Stimulated activated CD4-positive, alpha-beta T cell treated with anti-CD3 and anti-CD28 coated beads, TNF-alpha, amount 100 ng/mL, for 1 hour (primary cell): ENCODE measurements at places on chromosomes 2 and 18.
A peak's percentile ranks its signal among the peaks of the same experiment; 100 is the strongest.

- DNase-seq = no peak
Measured at GRCh38 chr2:171149986-171150693, 10.6 kb downstream of the TLK1 start.

DNA sequence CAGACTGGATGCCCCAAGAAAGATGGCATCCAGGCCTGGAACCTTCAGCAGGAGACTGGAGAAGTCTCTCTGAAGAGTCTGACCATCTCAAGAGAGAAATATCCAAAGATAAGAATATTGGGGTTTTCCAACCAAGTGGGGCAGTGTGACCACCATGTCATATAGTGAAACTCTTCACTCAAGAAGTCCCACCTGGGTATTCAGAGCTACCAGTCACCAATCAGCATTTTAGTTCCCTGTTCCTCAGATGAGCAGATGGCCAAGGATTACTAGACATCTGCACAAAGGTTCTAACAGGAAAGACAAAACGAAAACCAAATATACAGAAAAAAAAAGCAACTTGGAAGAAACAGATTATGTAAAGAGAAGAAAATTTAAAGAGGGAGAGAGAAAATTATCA is 38.5 kb upstream of the CXCR4 start:
- no peak for DNase-seq

GRCh38 chr2:229153951-229154350 is 117.1 kb downstream of the PID1 start:
- no peak for DNase-seq

GRCh38 chr2:8421658-8422449 is 260.0 kb upstream of the ID2 start:
- no peak for DNase-seq

GRCh38 chr2:205218056-205218455 is 464.2 kb upstream of the NRP2 start:
- no peak for DNase-seq

DNA sequence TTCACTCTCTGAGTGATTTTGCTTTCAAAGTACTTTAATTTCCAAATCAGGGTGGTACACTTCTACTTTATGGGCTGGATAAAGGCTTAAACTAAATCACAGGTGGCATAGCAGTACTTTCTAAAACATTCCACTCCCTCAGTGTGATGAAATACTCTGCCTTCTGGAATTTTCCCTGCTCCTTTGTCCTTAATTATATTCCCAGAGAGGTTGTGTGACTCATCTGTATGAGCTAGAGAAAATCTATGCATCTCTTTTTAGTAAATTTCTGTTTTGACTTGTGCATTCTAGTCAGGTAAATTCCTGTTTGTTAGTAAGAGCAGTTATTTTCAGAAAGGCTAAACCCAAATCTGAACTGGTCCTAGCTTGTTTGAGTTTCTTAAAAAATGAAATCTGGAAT is 29.0 kb upstream of the PLA2R1 start:
- no peak for DNase-seq

GRCh38 chr2:6928452-6928851 is 11.2 kb downstream of the RNF144A start:
- DNase-seq = no peak

- no peak for DNase-seq
Measured at GRCh38 chr18:60019463-60019840, 119.7 kb downstream of the PMAIP1 start.

DNA sequence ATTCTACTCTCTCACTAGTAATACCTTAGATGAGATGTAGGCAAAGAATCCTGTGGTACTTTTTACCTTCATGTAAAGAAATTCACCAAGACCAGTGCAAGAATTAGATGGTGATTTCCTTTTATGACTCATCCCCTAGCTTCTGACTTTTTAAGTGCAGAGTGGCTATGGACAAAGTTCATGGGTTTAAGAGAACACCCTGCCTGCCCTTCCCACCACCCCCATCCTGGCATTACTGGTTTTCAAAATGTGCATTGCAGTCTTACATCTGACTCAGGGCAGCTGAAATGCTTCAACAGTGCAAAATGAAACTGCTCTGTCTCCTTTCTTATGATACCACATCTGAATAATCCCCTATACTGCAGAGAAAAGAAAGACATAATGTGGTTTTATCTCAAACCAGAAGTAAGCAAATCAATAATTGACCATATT is 22.6 kb downstream of the MAIP1 start:
- DNase-seq = no peak

- DNase-seq = no peak
Measured at GRCh38 chr2:218853766-218854165, 5.8 kb upstream of the WNT6 start.

GRCh38 chr2:174593574-174594203 is 3.9 kb downstream of the WIPF1 start:
- peak; percentile 27 for DNase-seq

DNA sequence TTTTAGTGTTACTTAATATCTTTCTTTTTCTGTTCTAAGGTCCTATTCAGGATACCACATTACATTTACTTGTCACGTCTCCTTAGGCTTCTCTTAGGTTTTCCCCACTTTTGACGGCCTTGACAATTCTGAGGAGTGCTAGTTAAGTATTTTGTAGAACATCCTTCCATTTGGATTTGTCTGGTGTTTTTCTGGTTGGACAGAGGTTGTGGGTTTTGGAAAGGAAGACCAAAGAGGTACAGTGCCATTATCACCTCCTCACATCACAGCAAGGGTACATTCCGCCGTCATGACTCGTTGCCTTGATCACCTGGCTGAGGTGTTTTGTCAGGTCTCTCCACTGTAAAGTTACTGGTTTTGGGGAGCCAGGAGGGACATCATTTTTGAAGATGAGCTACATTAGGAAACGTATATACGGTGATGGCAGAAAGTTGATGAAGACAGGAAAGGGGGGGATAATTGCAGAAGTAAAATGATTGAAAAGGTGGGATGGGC is 88.4 kb upstream of the TMEM247 start:
- no peak for DNase-seq

DNA sequence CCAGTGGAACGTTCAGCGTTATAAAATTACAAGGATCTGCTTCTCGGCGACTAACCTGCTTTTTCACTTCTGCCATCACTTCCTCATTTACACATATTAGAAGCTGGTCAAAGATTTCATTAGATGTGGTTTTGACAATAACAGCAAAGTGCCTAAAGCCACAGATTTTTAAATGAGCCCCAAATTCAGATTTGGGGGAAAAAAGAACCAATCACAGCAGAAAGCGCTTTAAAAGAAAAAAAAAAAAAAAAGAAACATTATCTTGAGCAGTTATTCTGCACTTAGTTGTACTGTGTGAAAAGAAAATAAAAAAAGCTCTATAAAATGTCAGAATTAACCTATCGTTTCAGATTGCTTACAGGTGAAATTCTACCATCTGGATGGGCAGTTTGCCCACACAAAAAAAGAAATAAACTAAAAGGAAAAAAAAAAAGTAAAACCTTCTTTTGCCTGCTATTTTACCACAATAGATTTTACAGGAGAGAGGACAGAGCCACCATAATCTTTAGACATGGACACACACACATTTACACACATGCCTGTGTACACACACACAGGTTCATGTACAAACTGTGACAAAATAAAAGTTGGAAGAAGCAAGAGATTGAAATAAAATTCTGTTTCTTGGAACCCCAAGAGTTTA is 167.2 kb downstream of the TCF4 start:
- no peak for DNase-seq

GRCh38 chr2:74910245-74910644 is 48.2 kb upstream of the POLE4 start:
- no peak for DNase-seq

- no peak for DNase-seq
Measured at GRCh38 chr2:98564541-98565132, 43.7 kb downstream of the COA5 start.

DNA sequence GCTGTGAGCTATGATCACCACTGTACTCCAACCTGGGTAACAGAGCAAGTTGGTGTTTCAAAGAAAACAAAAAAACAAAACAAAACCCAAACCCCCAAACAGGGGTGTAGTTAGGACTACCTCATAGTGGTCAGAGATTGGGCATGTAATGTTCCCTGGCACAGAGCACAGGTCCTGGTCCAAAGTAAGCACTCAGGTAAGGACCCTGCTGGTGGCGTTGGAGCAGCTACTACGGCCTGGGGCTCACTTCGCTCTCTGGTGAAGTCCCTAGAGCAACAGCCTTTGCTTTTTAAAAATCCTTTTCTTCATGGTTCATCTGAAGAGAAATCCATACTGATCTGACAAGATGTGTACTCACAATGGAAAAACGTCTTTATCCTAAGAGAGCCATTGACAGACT is 130.4 kb downstream of the ZNF236 start:
- DNase-seq = no peak

- DNase-seq = no peak
Measured at GRCh38 chr2:236554629-236555282, 14.9 kb upstream of the ACKR3 start.

- DNase-seq = no peak
Measured at GRCh38 chr2:240742602-240743095, 51.0 kb downstream of the AQP12A start.

GRCh38 chr18:58716060-58716756 is 44.9 kb downstream of the MALT1 start:
- DNase-seq = no peak

DNA sequence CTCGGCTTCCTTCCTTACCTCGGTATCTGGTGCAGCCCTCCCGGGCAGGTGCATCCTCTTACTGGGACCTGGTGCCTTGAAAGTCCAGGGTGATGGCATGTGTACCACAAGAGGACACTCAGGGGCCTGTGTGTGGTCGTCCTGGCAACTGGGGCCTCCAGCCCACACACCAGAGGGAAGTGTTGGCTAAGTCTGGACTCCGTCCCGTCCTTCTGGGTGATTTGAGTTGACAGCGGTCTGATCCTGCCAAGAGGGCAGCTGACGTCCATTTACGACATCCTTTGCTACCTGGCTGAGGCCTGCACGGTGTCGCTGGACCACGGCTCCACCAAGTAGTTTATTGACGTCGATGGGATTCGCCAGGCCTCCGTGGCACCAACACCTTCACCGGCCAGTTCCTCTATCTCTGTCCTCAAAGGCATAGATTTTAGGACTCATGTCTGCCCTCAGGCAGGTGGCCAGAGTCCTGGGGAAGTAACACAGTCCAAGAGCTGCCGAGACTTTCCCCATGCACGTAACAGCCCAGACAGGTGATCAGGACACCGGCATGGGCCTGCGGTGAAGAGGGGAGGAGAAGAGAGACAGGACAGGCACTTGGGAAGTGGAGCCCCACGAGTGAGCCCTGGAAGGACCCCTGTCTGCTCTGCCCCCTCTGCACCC is 186.0 kb upstream of the HDAC4 start:
- DNase-seq = no peak

DNA sequence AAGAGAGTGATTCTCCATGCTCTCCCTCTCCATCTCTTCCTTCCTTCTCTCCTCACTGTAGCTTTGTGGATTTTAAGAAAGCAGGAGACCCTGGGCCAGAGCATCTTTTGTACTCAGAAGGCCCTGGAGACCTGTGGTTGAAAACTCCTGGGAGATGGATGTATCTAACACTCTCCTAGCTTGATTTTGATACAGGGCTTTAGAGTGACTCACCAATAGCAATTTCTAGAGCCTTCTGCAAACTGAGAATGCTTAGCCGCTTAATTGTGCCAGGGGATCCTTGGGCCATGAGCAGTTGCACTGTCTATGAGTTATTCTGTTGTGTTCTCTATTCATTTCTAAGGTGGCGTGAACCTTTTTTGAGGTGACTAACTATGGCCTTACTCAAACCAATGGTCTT is 17.7 kb downstream of the HOXD1 start:
- no peak for DNase-seq

- DNase-seq = no peak
Measured at GRCh38 chr2:8676191-8676920, 5.5 kb upstream of the ID2 start.

GRCh38 chr18:5582076-5582475 is 38.3 kb upstream of the EPB41L3 start:
- no peak for DNase-seq

DNA sequence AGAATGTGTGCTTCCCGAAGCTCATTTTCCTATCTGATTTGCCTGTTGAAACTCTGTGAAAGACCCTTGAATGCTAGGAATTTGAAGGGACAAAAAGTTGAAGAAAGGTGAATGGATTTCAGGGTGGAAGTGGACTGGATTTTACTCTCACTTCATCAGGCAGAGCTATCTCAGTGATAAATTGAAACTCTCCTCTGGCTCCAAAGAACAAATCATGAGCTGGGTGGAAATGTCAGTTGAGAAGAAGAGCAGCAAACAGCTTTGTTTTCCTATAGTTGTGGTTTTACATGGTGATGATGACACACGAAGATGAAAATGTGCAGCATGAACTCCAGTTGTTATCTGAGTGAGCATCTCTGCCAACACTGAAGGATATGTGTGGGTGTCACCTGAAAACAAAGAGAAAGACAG is 34.4 kb downstream of the CD28 start:
- no peak for DNase-seq

GRCh38 chr2:131408207-131408606 is 44.2 kb upstream of the RAB6D start:
- no peak for DNase-seq

DNA sequence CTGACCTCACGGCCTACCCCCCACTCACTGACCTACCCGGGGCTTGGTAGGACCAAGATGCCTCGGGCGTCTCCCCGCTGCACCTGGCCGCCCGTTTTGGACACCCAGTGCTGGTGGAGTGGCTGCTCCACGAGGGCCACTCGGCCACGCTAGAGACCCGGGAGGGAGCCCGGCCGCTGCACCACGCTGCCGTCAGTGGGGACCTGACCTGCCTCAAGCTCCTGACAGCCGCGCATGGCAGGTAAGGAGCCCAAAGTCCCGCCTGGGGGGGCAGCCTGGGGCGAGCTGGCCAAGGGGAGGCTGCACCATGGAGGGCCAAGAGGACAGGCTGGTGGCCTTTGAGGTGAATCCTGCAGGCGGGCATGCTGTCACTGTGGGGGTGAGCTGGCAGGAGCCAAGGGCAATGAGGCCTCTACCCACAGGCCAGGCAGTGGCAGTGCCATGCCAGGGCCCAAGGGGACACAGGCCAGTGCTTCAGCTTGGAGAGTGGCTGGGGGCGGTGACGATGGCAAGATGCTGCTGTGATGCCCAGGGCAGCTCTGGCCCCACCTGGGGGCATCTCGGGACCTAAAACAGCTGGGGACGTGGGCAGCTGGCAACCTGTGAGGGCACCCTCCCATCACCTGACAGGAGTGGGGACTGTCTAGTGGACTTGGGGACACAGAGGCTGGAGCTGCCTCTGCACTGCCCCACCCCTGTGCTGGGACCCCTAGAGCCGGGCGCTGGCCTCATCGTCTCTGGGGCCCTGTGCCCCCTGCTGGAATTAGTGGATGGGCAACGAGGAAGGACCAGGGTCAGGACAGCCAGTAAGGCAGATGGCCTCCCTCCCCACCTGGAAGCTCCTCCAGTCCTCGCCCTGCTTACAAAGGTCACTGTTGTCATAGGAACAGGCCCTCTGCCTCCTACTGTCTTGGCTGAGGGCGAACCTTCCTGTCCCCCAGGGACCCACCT is 2.0 kb downstream of the ESPNL start:
- DNase-seq = no peak

DNA sequence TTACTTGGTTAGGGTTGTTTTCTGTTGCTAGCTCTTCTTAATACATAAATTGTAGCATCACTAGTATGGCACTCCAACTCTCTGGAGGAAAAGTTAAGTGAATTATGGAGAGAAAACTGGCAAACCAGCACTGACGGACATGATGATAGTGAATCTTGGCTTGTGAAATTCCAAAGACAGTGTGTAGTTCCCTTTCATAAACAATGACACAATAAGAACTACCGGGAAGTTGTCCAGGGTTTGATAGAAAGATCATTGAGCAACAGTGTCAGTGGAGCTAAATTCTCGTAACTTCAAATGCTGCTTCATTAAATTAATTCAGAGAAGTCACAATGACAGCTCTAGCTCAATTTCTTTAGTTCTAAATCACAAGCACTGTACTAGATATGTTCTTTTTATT is 66.5 kb downstream of the RIT2 start:
- no peak for DNase-seq
